ENCODE measurements at places on chromosomes 12 and 14.

DNA sequence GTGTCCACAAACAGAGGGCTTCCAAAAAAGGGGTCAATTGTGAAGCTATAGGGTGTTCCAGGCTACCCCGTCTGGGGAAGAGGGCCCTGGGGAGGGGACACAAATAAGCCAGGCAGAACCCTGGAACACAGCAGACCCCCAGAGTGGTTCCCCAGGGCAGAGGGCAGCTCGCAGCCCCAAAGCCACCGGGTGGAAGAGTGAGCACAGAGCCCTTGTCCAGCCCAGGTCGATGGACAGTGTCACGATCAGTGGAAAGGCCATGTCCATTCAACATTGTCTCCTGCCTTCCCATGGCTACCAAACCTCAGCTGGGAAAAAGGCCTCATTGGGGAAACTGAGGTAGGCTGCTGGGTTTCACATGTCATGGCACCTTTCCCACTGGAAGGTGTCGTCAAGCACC is 131.4 kb downstream of the DICER1 start:
- no peak for DNase-seq

DNA sequence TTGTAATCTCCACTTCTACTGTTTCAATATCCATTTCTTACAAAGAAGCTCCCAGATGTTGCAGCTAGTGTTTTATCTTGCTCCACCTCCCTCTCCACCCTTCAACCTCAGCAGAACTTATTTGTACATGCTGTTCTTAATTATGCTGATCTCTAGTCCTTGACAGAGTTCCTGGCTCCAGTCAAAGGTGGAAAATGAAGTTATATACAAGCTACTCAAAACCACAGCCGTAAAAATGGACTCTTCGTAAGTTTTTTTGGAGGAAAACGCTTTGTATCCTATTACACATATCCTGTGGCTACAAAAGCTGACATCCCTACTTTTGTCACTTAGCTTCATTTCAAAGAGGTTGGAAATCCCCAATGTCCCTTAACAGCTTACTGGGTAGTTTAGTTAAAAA is 1.3 kb downstream of the CLEC1A start:
- no peak for DNase-seq

- DNase-seq = no peak
These were observed 123.5 kb upstream of the KITLG start for GRCh38 chr12:88703790-88704189.

DNA sequence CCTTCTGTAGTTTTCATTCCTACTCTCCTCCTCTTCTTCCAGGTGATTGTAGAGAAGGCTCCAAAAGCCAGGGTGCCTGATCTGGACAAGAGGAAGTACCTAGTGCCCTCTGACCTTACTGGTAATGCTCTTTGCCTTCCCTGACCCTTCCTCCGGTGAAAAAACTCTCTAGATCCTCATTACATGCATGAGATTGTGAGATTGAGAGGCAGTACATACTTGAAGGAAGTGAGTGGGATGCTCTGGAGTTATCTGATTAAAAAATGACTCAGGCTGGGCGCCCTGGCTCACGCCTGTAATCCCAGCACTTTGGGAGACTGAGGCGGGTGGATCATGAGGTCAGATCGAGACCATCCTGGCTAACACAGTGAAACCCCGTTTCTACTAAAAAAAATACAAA is 5.3 kb downstream of the GABARAPL1 start:
- no peak for DNase-seq

GRCh38 chr12:5497329-5498053 is 65.6 kb downstream of the NTF3 start:
- no peak for DNase-seq

- no peak for DNase-seq
These were observed 9.7 kb downstream of the POLE start for GRCh38 chr12:132677492-132677891.

- DNase-seq = no peak
These were observed 72.4 kb downstream of the USP15 start for GRCh38 chr12:62332598-62332997.

All from activated CD8-positive, alpha-beta memory T cell treated with anti-CD3 and anti-CD28 coated beads, Interleukin-2, amount 50 U/mL, for 4 hours (primary cell).